NT2/D1 (cell line): ENCODE measurements at places on chromosomes 4 and X.

GRCh38 chr4:165203541-165204461 is 3.6 kb upstream of the KLHL2 start:
- no peak for DNase-seq

- DNase-seq, result no peak
Observed at GRCh38 chr4:183637461-183637860, 21.5 kb downstream of the RWDD4 start.

DNA sequence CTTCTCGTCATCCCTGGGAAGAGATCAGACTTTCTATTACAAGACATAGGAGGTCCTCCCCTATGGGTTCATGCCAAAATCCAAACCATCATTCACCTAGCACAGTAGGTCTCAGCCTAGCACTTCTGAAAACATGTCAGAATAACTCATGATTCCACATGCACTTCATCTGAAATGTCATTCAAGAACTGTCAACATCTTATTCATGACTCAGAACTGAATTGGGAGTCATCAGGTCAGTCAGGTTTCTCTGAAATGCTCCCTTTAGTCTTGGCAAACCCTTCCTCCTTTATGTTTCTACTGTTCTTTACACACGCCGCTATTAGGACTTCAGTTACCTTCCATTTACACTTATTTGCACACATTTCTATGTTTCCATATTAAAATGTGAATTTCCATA is 67.2 kb downstream of the ANTXR2 start:
- DNase-seq, result no peak

DNA sequence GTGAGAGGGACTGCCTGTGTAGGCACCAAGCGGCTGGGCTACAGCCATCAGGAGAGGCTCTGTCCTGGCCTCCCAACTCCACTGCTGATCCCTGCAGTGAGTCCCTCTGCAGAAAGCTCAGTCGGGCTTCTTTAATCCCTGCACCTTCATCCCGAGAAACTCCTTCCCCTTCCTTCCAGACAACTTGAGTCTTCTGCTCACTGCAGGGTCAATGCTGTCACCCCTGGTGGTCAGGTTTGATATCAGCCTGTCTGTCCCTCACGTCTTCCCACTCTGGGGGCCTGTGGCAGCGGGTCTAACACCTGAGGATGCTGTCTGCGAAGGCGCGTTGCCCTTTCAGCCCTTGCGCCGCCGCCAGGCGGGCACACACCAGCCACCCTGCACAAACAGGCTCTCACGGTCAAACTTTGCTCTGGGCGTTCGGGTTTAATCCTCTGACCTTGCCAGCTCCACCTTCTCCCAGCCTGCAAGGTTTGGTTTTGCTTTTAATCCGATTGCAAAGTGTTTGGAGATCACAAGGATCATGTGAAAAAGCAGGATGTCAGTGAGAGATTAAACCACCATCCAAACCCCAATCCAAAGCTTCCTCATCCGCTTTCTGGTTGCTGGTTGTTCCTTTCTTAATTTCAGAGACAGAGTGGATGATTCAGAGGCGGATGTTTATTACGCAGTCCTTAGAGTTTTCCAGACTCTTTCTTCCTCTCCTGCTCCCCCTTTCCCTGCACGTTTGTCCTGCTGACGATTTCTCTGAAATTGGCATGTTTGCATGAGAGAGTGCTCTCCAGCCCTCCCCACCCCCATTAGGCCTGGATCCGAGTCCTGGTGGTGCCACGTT is 74.8 kb upstream of the SLC34A2 start:
- no peak for DNase-seq

DNA sequence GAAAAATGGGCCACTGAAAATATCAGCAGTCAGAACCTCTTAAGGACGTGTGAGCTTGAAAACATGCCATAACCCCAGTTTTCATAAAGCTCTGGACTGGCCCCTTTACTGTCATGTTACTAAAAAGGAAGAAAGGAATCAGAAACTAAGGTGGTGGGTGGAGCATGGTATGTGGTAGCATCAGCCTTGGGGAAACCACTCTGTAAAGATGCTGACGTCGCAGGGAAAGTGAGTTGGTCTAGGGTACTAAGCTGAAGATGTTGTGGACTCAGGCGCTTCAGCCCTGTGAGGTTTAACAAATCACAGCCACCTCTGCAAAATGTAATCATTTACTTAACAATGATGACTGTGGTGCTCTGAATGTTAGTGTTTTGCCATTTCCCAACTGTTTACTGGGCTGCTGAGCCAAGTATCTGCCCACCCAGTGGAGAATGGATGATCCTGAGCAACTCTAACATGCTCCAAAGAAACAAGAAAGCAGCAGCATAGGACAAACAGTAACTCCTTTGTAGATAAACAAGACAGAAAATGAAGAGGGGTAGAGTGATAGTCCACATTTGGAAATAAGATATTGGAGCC is 33.4 kb downstream of the C4orf54 start:
- DNase-seq, result no peak

DNA sequence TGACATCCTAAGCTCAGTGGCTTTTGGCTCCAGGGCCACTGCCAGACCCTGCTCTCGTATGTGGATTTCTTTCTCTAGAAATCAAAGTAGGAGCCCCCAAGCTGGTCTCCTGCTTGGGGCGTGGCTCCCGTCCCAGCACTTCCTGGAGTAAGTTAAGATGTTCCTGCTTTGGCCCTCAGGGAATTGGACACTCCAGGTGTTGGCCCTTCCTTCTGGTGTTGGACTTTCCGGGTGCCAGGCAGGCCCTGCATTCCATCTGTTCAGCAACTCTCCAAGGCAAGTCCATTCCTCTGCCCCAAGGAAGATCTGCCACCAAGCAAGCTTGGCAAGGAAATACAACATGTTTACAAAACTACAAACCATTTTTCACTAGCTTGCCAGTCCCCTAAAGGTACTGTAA is 22.1 kb upstream of the GPC4 start:
- DNase-seq, result no peak

- DNase-seq, result no peak
Observed at GRCh38 chrX:20251691-20252090, 15.0 kb downstream of the RPS6KA3 start.

- DNase-seq, result no peak
Observed at GRCh38 chr4:78222575-78223186, 165.6 kb downstream of the FRAS1 start.

DNA sequence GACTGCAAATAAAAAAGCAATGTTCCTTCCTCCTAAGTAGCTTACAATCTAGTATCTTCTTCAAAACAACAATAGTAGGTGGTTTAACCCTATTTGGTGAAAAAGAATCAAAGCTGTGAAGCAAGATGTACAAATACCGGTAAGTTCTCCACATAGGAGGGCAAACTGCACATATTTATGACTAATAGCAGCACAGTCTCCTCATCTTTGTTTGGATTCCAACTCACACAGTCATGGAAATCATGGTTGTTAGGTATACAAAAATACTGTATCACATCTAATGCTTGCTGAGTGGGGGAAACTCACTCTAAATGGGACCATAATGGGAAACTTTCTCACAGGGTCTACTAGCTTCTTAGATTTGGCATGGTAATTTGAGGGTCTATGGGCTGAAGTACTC is 597.2 kb downstream of the INPP4B start:
- no peak for DNase-seq

GRCh38 chrX:69618803-69619202 is 2.9 kb downstream of the EDA start:
- DNase-seq, result no peak

- DNase-seq, result no peak
Observed at GRCh38 chr4:41069257-41069656, 145.1 kb downstream of the APBB2 start.

DNA sequence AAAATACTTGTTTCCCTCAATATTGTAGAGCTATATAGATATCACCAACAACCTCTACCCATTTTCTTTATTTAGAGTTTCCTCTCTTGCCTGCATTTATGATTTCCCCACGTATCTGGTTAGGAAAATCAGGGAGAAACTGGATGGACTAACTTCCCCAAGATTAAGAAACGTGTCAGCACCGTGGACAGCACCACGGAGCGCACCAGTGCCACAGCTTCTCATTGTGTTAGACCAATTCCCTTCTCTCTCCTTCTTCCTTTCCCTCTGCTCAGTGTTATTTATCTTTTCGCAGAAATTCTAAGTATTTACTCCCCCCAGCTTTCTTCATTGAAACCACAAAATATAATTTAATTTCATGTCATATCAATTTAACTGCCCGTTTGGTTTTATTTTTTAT is 568.6 kb upstream of the BOD1L1 start:
- DNase-seq, result peak; percentile 35

GRCh38 chr4:20487852-20488251 is 212.4 kb upstream of the PACRGL start:
- DNase-seq, result no peak

DNA sequence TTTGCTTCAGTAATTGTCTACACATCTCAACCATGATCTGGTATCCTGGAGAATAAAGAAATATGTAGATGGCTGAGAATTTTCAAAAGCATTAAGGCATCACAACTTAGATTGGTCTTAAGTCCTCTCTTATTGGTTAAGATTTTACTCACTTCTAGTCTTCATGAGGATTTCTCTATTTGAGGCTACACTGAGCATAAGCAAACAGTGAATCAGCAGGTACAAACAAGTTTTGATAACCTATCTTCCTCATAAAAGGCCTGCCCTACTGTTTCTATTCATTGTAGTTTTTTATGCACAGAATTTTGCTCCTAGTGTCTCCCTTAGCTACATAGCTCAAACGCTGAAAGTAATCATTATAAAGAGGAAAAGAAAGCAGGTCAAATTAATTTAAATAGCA is 460.7 kb upstream of the RPS6KA3 start:
- DNase-seq, result no peak

GRCh38 chrX:20101934-20102581 is 14.6 kb downstream of the MAP7D2 start:
- no peak for DNase-seq

DNA sequence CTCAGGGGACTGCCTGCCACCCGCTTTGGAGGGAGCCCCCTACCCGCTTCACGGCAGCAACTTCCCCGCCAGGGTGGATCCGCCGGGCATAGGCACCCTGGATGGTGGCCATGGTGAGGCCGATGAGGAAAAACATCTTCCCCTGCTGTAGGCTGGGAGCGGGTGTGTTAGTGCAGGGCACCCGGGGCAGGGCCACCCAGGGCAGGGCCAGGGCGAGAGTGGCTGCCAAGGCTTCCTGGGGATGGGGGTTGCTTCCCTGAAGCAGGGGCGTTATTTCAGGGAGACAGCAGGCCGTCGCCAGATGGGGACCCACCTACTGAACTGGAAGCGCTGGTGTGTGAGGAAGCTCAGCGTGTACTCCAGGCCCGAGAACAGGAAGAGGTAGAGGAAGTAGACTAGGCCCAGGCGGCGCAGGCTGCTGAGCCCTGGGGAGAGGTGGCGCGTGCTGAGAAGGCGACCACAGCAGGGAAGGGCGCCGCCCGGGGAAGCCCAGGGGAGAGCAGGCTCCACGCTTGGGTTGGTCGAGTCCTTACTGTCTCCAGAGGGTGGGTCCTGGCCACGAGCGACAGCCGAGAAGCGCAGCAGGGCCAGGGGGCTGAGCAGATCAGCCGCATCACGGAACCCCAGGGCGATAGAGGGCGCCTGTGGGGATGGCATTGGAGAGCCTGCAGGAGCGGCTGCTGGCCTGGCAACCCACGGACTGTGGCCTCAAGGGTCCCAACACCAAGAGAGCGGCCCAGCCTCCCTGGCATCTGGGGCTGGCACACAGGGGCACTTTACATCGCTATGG is 31.5 kb downstream of the NOP14 start:
- DNase-seq, result no peak

GRCh38 chr4:175456131-175456530 is 355.9 kb downstream of the GPM6A start:
- DNase-seq, result no peak

DNA sequence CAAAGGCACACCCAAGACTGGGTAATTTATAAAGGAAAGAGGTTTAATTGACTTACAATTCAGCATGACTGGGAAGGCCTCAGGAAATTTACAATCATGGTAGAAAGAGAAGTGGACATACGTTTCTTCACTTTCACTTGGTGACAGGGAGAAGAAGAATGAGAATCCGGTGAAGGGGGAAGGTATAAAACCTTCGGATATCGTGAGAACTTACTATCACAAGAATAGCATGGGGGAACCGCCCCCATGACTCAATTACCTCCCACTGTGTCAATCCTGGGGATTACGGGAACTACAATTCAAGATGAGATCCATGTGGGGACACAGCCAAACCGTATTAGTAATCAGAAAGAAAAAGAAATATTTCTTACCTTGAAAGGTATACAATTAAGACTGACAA is 782.9 kb upstream of the HS3ST1 start:
- DNase-seq, result no peak

DNA sequence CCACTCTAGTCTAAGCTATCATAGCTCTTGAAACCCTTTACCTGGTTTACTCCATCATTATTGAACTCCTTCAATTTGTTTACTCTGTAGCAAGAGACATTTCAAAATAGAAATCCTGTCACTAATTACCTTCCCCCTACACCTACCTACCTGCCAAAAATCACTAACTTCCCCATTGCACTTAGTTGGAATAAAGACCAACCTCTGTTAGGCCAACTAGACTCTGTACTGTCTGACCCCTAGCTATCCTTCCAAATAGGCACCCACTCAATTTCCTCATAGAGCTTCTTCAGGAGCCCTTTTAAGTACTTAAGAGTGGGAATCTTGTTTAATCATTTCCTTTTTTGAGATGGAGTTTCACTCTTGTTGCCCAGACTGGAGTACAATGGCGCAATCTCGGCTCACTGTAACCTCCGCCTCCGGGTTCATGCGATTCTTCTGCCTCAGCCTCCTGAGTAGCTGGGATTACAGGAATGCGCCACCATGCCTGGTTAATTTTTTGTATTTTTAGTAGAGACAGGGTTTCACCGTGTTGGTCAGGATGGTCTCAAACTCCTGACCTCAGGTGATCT is 8.9 kb upstream of the CDKL2 start:
- no peak for DNase-seq

DNA sequence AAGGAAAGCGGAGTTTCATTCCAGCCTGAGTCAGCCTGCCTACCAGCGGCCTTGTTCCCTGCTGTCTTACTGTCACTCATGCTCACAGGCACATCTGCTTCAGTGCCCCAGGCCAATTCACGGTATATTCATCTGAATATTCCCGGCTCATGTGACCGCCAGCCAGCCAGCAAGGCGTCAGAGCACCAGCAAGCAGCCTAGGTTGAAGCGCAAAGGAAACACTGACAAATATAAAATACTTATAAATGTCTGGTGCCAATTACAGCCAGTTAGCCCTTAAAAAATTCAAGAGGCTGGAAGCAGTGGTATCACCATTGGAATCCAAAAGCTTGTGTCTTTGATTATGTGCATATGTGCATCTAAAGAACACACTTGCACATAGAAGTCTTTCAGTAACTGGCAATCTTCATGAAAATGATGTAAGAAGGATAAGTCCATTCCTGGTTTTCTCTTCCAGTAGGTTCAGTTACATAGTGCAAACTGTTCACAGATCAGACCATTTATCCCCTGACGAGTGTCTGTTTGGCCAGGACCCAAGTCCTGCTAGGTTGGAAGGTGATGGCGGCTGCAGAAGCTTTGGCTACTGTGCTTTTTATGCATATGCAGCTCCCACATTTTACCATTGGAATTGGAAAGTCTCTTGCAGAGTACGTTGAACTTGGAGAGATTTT is 61.3 kb downstream of the LUZP4 start:
- DNase-seq, result no peak

GRCh38 chr4:48237996-48238645 is 31.5 kb downstream of the TEC start:
- no peak for DNase-seq
